ENCODE measurements at places on chromosomes 4 and X.
A peak's percentile ranks its signal among the peaks of the same experiment; 100 is the strongest.

GRCh38 chrX:35339796-35340195 lies 397.2 kb downstream of the FAM47B start:
- no peak for DNase-seq

DNA sequence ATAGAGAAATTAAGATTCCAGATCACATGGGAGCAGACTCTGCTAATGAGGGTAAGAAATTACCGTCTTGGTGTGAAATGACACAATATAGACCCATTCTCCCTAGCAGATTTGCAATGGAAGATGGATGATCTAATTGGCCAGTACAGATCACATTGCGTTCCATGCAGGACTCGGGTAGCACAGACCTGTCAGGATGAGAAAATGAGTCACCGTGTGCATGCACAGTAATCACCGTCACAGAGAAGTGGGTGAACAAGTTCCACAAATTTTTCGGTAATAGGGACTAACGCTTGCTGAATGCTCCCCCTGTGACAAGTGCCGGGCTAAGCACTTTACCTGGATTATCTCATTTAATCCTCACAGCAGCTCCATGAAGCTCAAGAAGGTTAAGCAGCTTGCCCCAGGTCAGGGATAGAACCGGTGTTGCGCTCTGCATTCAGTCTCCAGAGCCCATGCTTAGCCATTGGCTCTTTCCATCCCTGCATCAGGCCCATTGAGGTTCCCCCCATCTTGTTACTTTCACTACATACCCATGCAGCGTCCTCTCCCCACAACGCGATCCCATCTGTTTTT lies 375.6 kb downstream of the FBXW7 start:
- DNase-seq = no peak

GRCh38 chr4:145884775-145885174 lies 53.8 kb downstream of the ZNF827 start:
- DNase-seq = no peak

GRCh38 chr4:16555156-16555555 lies 328.9 kb upstream of the TAPT1 start:
- no peak for DNase-seq

DNA sequence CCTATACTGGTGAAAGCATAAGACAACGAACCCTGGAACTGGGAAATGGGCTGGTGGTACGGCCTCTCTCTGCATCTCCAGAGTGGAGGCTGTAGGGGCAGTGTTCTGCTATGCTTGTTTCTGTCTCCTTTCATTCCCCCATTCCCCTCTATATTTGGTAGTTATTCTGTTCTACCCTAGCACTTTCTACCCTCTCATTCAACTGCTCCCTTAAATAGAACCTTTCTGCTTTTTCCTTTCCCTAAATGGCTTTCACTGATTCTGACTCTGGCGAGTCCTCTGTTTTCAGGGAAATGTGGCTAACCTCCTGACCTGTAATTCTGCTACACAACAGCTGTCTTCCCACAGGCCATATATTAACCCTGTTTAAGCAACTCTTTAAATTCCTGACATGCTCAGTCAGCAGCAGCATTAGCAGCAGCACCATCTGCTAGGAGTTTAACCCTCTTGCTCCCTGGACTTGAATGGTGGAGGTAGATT lies 94.2 kb downstream of the CXCL13 start:
- DNase-seq = peak; percentile 9

DNA sequence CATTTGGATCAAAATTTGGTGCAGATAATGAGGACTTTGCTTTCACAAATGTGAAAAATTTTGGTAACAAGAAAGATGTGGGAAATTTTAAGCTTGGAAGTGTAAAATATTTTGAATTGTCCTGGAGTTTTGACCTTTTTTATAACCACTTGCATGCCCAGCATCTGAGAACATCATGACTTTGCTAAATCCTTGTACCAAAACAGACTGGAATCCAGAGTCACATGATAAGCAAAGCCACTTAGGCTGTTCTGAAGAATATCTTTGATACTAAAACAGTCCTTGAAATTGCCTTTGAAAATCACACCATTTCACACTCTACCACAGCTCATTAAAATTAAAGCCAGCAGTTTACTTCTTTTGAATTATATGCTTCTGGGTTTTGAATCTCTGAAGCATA lies 2.5 kb upstream of the PPM1K start:
- DNase-seq = no peak

DNA sequence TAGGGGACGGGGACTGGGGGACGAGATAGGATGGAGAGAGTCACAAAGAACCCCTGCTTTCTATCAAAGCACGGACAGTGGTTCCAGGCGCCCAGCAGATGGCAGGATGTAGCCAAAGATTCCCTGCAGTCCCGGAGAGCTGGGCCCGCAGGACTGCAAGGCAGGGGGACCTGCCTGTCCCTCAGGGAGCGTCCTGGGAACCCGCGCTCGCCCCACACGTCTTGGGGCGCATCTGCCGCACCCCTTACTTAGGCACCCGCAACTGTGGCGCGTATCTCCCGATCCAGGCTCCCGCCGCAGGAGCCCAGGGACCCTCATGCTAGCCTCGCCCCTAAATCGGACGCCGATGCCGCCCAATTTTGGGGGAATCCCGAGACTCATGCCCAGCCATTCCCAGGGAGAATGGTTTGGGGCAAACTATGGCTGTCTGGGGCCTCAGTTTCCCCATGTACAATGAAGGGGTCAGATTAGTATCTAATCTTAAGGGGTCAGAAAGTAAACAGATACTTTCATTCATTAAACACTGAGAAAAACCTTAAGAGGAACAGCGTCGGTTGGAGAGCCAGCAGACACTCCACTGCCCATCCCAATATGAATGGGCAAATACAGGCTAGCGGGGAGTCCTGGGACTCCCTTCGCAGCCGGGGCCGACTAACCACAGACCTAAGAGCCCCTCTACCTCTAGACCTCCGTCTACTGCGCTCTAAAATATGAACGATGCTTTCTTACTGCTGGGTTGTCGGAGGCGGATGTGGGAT lies 581 bp upstream of the STK32B start:
- no peak for DNase-seq

- no peak for DNase-seq
These were observed 25.1 kb upstream of the CLDN34 start for GRCh38 chrX:9942086-9942485.

- DNase-seq = no peak
These were observed 66.2 kb upstream of the AFAP1 start for GRCh38 chr4:8005814-8006215.

GRCh38 chrX:5650904-5651303 lies 577.8 kb downstream of the NLGN4X start:
- no peak for DNase-seq

- no peak for DNase-seq
These were observed 392.6 kb downstream of the IL1RAPL1 start for GRCh38 chrX:28979877-28980276.

DNA sequence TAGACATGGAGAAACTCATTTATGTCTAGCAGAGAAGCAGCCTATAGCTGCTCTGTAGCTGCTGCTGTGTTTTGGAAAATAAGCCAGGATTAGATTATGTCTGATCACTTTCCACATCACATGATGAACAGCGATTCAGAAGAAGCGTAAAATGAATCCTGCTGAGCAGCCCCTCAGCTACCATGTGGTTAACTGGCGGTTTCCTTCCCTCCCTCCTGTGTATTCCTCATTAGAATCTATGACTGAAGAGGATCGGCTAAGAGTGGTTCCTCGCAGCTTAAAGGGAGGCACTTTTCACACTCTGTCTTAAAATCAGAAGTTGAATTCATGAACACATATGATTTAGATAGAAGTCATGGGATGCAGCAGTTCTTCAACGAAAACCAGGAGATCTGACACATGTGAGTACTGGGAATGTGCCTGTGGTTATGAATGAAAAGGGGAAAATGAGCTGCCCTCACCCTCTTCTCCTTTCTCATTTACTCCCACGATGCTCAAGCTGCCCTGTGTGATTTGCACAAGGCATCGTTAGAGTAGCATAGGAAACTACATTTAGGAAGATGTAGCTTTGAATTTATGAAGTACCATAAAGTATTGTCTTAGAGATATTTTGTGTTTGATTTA lies at the start of gene PPEF1:
Gene PPEF1 (plus strand): TSS at position 220 of the 624 bp plus-strand sequence. CDS start 136 bp downstream, at position 356.
- DNase-seq = no peak

GRCh38 chrX:111812889-111813563 lies 63.0 kb upstream of the TRPC5OS start:
- DNase-seq = no peak

- DNase-seq = no peak
These were observed 459.5 kb downstream of the ANKRD50 start for GRCh38 chr4:124253080-124253479.

DNA sequence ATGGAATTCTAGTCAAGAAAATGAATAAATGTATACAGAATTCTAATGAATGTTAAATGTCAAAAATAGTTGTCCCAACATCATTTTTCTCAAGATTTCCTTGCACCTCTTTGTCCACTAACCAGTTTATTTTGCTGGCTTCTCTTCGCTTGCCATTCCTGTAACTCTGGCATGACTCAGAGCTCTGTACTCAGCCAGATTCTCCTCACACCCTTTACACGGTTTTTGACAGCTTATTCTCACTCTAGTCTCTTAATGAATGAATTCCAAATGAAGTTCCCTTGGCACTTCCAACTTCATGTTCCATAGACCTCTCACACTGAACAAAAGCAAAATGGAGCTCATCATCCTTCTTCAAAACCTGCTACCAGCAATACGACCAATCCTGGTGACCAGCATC lies 419.3 kb upstream of the SLIT2 start:
- DNase-seq = no peak

DNA sequence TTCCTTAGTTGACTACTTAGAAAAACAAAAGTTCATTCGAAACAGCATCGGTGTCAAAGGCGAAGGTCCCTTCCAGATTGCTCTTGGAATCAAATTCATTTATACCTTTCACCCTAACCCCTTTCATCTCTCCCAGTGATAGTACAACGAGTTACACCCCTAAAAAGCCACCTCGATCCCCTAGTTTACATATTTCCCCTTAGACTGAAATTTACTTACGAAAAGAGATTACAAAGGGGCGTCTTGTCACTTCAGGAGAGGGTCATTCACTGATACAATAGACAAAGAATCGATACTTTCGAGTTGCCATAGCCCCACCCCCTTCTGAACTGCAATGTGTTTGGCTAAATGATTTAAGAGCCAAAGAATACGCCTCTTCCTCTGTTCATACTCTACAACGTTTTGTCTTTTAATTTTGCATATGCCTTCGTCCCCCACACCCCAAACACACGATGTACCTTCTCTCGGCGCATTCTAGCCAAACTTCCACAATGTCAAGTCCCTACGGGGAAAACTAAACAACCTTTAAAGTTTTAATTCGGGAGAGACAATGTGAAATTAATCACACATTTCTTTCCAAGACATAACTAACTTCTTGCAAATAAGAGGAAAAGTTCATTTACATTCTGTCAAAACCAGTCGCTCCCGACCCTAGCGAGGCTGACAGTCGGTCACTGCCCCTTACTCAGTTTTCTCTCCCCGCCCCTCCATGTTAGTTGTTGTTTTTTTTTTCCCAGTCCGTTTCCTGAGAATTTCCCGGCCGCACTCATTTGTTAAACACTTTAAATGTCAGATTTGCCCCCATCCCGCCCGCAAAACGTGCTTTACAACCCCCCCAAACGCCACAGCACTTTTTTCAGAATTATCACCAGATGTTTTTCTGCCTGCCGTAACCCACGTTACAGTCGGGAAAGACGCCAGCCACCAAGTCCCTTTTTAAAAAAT lies 88.6 kb downstream of the HPRT1 start:
- peak; percentile 13 for DNase-seq

- DNase-seq = no peak
These were observed 1578.4 kb upstream of the IGFBP7 start for GRCh38 chr4:58688568-58688967.

DNA sequence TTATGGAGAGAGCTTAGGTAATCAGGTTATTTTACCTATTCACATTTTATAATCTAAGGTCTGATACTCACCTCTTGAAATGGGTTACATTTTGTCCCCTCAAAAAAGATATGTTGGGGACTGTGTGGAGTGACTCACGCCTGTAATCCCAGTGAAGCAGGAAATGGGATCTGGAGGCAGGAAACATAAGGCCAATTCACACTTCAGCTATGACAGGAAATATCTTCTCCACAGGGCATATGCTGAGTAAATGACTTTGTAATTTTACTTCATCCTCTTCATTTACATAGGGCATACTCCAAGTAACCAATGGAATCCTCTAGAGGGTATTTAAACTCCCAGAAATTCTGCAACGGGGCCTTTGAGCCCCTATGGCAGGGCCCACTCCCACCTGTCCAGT lies 54.8 kb upstream of the ZMAT1 start:
- DNase-seq = no peak

GRCh38 chr4:140242357-140243277 lies 88.6 kb upstream of the MAML3 start:
- no peak for DNase-seq

- no peak for DNase-seq
These were observed 23.3 kb downstream of the MAML3 start for GRCh38 chr4:140130677-140131076.

GRCh38 chr4:10135260-10135659 lies 18.7 kb upstream of the WDR1 start:
- DNase-seq = no peak

DNA sequence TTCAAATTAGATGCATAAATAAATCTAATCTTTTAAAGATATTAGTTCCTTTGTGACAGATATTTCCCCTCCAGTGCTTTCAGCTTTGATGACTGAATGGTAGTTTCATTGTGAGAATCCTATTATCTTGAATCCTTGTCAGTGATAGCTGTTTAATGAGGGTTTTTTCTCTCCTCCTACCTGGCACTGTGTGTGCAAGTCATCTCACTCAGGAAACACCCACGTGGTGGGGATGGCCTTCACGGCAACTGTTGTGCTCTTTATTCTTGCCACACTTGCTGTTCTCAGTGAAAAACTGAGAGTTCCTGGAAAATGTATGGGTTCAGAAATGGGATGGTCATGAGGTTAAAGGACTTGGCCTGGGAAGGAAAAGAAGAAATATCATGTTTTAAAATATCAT lies 129.9 kb downstream of the SPRY1 start:
- DNase-seq = no peak

DNA sequence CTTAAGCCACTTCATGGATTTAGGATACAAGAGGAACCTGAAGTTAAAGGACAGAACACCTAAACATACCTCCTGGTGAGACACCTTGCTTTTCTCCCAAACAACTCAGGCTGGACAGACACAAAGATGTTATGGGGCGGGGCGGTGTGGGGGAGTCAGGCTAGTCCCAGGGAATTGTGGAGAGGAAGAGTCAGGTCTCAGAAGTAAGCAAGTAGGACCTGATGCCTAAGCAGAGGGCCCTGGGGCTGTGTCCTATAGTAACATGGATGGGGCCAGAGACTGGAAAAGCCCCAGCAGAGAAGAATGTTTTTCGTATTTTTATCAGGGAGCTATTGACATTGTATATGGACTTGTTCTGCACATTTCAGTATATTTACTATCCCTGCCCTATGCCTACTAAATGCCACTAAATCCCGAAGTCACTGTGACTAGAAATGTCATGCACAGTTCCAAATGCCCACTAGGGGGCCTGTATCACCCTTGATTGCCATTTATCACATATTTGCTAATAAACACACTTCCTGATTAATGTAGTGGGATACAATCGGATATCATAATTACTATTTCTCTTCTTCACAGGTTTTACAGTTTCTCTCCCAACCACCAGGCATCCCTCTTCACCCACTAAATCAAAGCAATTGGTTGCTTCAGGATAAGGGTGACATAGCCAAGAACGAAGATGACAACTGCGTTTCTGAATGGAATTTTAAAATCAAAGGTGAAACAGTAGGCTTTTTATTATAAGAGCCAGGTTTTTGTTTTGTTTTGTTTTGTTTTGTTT lies 23.8 kb upstream of the ARHGAP10 start:
- peak; percentile 8 for DNase-seq

GRCh38 chrX:41468647-41469323 lies 21.6 kb downstream of the NYX start:
- no peak for DNase-seq

Data from NCI-H446 (cell line).